ENCODE measurements at places on chromosomes 11 and 22.

GRCh38 chr22:35743326-35743860 is 25.7 kb downstream of the APOL5 start:
- DNase-seq = no peak

DNA sequence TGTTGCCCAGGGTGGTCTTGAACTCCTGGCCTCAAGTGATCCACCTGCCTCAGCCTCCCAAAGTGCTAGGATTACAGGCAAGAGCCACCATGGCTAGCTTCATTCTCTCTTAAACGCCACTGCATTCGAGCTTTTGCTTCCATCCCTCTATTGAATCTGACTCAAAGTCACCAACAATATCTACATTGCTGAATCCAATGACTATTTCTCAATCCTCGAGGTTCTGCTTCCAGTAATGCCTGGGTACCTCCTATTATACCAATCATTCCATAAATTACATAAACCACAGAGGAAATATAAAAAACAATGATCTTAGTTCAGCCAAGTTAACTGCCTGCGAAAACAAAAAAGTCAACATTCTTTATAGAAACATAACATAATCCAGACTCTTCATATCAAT is 11.9 kb upstream of the NXF1 start:
- DNase-seq = no peak

DNA sequence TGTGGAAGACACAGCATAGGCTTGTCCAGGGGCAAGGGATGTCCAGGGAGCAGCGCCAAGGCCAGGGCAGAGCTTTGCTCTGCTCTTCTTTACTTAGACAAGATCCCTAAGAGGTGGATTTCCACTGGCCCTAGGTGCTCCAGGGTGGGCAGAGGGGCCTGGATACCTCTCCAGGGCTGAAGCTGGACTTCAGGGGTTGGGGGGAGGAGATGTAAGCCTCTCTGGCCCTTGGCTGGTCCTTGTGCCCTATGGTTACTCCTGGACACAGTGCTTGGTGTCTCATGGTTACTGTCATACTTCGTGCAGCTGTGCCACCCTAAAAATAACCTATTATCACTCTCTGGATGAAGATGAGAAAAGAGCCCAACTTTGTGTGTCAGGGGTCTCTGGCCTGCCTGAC is 12.9 kb upstream of the KCNJ11 start:
- no peak for DNase-seq

GRCh38 chr11:44578279-44578678 is 12.8 kb downstream of the CD82 start:
- no peak for DNase-seq

DNA sequence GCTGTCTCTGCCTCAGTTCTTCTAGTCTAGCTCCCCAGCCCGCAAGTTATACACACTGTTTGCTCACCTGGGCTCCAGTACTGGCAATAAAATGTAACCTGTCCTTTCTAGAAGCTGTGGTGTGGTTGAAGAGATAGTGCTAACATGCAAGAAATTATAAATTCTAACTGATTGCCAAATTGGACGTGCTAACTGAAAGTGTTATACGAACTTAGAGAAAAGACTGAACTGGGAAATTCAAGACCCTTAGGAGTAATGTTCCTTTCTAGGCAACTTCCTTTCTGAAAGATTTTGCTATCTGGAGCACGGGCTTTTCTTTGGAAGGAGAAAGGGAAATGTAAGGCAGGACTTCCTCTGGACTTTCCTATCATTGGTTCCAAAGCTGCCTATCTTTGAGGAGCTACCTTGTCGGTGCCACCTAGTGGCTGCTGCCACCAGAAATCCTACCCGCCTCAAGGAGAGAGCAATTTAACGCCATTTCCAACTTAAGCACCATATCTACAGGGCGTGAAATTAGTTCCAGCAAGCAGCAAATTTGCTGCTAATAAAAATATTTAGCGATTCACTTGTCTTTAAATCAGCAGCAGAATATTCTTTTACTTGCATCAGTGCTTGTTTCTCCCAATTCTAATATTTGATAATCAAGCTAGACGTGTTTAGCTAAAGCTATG is 12.7 kb upstream of the TMEM218 start:
- DNase-seq = no peak

- DNase-seq = no peak
Observed at GRCh38 chr22:23285734-23286133, 105.4 kb downstream of the BCR start.

DNA sequence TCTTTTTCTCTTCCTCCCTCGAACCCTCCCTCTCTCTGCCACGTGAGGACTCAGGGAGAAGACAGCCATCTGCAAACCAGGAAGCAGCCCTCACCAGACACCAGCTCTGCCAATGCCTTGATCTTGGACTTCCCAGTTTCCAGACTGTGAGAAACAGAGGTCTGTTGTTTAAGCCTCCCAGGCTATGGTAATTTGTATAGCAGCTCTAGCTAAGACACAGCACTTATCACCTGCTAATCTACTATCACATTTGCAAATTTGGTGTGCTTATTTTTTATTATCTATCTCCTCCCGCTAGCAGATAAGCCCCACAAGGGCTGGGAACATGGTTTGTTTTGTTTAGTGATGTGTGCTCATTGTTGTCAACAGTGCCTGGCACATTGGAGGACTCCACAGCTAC is 124.8 kb upstream of the OPCML start:
- DNase-seq = no peak

DNA sequence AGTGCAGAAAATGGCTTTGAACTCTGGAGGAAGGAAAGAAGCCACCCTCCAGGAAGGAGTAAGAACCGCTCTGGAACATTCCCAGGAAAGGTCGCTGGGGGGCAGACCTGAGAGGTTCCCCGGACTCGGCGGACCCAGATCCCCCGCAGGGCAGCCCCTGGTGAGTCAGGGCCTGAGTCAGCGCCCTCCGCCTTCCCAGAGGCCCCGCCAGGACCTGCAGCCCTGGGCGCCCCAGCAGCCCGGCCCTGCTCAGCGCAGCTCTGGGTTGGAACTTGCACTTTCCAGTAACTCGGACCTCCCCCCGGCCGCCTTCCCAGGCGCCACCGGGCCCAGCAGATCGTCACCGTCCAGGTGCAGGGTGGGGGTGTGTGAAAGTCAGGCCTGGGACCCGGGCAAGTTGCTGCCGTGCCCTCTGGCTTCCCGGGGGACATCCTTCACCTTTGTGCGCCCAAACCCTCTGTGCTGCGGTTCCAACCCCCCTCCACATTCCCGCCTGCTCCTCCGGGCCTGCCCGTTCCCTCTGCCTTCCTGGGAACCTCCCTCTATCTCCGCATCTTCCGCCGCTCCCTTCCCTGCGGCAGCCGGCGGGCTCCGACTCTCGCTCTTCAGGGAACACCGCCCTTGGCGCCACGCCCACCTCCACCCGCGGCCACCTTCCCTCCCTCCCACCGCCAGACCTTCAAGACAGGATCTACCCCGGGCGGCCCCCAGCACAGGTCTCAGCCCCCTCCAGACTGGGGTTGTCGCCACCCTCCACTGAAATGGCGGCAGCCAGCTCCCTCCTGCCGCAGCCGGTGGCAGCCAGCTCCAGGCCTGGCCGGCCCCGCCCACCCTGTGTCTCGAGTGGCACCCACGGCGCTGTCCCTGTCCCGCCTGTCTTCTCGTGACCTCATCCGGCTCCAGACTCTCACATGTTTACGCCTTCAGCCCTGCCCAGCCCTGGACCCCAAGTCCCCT is 36.8 kb upstream of the WNT7B start:
- peak; percentile 73 for DNase-seq

DNA sequence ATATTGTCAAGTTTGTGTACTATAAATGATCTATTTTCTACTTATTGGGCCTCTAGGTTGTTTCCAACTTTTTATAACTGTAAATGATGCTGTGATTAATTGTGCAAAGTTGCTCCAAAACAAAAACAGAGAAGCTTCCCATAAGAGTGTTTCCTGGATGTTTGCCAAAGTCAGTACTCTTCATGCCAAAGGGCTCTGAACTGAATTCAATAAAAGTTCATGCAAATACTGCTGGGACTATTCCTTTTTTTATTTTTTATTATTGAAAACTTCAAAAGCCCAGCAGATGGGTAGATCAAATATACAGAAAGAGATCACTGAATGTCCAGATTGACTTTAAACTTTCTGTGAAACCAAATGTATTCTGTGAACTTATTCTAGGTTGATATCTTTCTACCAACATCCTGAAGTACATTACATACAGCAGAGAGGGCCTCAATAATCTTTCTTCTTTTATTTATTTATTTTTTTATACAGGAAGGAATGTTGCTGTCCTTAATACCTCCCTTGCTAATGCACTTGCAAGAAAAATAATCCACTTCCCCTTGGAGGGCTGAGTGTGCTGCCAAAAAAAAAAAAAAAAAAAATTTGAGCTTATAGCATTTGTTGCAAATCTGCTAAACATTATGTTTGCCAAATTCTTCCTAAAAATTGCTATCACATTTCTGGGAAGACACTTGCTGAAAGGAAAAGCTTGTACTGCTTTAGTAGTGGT is 53.0 kb downstream of the CTSC start:
- DNase-seq = no peak

DNA sequence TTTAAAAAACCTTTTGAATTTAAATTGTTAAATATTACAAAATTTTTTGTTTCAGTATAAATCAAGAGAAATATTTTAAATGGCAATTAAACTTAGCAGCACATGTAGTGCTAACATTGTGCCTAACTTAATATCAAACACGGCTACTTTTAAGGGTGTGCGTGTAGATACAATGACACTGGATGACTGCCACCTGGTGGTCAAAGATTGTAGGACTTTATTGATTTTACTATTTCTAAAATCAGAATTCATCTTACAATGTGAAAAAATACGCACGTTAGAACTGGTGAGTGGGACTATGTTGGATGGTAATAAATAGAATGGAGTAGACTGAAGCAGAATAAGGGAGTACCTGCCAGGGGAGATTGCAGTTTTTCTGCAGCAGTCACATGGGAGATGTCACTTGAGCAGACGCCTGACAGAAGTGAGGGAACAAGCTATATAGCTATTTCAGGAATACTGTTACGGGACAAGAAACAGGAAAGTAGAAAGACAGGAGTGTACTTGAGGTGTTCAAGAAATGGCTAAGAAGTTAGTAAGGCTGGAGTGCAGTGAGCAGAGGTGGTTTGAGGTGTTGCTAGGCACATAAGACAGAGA is 52.9 kb downstream of the UVRAG start:
- DNase-seq = peak; percentile 11

- no peak for DNase-seq
Observed at GRCh38 chr22:23365961-23366360, 185.7 kb downstream of the BCR start.

DNA sequence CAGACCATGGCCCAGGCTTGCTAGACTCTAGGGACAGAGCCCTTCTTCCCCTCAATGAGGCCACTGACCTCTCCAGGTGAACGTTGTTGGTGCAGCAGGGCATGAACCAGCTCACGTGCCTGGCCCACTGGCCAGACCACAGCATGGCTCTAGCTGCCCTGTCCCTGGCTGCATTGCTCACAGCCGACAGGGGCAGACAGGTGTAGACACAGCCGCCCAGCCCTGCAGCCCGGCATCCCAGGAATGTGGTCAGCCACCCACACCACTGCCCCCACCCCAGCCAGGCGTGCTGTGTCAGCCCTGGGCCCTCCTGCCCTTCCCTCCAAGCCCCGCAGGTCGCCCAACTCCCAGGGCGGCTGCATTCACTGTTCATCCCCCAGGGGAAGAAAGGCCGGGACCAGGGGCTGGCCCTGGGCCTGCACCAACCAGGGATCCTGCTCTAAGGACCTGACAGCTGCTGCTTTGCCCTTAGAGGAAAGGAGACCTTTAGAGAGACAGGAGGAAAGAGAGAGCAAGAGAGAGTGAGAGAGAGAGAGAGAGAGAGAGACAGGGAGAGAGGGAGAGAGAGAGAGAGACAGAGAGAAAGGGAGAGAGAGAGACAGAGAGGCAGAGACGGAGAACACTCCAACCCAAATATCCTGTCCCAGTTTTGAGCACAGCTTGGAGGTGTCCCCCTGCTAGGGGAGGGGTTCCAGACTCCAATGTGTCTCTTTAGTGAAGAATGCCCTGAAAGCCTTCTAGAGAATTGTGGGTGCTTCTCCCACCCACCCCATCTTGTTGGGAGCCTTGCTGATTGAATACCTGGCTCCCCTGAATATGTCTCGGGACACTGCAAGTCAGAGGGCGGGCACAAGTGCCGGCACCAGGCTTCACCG is 44.2 kb upstream of the LINC01488 start:
- DNase-seq = no peak

GRCh38 chr11:88739524-88739923 is 326.3 kb downstream of the GRM5 start:
- no peak for DNase-seq

DNA sequence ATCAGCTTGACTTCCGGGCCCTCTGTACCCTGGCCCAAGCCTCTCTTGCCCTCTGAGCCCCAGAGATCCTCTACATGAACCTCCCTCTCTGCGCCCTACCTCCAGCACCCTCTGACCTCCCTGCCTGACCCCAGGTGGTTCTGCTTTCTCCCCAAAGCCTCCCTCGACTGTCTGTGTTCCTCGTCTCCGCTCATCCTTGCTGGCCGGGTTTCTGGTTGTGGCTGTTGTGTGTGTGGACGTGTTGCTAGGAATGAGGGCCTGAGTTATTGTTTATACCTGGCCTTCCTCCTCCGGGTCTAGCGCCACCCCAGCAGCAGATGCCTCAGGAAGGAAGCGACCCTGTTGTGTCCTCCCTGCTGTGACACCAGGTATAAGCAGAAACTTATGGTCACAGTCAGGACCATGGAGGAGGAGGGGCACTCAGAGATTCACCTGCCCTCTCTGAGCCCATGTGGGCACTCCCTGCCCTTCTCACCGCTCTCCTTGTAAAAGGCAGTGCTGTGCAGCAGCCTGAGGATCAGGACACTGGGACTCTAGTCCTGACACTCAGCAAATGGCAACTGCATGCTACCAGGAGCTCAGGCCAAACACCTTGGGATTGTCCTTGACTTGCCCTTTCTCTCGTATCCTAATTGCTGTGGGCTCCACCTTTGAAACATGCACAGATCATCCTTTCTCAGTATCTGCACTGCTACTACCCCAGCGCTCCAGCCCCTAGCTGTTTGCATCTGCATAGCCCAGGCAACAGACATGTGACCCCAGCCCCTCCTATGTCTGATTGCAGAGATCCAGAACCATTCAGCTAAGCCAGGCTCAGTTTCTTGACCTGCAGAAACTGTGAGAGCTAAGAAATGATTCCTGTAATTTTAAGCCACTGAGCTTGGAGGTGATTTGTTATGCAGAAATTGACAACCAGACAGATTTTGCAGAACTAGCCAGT is 140.1 kb downstream of the ST3GAL4 start:
- no peak for DNase-seq

- DNase-seq = no peak
Observed at GRCh38 chr11:119800619-119801018, 71.6 kb upstream of the NECTIN1 start.

- DNase-seq = no peak
Observed at GRCh38 chr11:20808328-20808727, 138.9 kb downstream of the NELL1 start.

- no peak for DNase-seq
Observed at GRCh38 chr11:128741916-128742315, 48.0 kb downstream of the FLI1 start.

GRCh38 chr11:113331441-113331840 is 17.1 kb downstream of the TTC12 start:
- no peak for DNase-seq

- DNase-seq = no peak
Observed at GRCh38 chr11:129280027-129280811, 88.1 kb upstream of the ARHGAP32 start.

Data from stimulated activated CD4-positive, alpha-beta T cell treated with anti-CD3 and anti-CD28 coated beads, TNF-alpha, amount 100 ng/mL, for 1 hour (primary cell).